HTR-8/SVneo (cell line): ENCODE measurements at places on chromosomes 16 and 17.

GRCh38 chr17:48240122-48240521, 132.6 kb downstream of the SNX11 start:
- DNase-seq, result no peak

GRCh38 chr16:85663891-85664321, 24.8 kb downstream of the GINS2 start:
- DNase-seq, result no peak

- DNase-seq, result no peak
Measured at GRCh38 chr17:17132746-17133145, 73.4 kb downstream of the PLD6 start.

GRCh38 chr16:56513972-56514371, 5.9 kb downstream of the BBS2 start:
- DNase-seq, result peak; percentile 48

- no peak for DNase-seq
Measured at GRCh38 chr16:62977876-62978275, 941.6 kb upstream of the CDH8 start.

DNA sequence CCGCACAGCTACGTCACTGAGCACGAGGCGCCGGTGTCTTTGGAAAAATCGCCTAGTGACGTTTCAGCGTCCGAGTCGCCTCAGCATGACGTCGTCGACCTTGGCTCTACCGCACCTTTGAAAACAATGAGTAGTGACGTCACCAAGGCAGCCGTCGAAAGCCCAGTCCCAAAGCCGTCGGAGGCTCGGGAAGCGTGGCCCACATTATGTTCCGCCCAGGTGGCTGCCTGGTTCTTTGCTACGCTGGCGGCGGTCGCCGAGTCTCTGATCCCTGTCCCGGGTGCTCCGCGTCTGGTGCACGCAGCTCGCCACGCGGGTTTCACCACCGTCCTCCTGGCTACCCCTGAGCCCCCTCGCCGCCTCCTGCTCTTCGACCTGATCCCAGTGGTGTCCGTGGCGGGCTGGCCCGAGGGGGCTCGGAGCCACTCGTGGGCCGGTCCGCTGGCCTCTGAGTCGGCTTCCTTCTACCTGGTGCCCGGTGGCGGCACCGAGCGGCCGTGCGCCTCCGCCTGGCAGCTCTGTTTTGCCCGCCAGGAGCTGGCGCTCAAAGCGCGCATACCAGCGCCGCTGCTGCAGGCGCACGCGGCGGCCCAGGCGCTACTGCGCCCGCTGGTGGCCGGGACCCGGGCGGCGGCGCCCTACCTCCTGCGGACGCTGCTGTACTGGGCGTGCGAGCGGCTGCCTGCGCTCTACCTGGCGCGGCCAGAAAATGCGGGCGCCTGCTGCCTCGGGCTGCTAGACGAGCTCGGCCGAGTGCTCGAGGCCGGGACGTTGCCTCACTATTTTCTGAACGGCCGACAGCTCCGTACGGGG, 1.5 kb downstream of the TMEM102 start:
- peak; percentile 76 for DNase-seq

DNA sequence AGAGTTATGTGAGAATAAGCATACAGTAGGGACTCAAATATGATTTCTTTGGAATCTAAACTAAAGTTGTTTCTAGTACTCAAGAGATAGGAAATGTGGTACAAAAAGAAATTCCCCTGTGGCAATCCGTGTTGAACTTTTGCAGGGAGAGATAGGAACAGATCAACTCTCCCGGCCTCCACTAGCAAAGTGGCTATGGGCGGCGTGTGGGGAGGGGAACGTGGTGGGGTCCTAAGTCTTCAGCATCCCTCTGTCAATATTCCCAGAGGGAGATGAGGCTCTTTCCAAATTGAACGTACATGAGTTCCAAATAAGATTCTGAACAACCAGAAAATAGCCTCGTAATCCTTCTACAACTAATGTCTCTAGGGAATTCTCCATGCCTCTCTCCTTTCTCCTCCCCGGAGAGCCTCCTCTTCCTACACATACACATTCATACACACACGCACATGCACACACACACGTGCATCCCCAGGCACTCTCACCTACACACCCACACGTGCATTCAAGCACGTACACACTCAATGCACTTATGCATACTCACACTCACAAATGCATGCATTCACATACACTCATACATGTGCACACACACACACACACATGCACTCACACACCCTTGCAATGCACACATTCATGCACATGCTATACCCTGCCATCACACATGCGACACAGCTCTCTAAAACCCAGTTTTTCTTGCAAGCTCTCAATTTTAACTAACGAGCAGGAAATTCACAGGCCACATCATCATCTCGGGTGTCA, 244.8 kb downstream of the MAF start:
- DNase-seq, result no peak

GRCh38 chr16:66858740-66859396, 14.7 kb downstream of the CA7 start:
- DNase-seq, result peak; percentile 51

DNA sequence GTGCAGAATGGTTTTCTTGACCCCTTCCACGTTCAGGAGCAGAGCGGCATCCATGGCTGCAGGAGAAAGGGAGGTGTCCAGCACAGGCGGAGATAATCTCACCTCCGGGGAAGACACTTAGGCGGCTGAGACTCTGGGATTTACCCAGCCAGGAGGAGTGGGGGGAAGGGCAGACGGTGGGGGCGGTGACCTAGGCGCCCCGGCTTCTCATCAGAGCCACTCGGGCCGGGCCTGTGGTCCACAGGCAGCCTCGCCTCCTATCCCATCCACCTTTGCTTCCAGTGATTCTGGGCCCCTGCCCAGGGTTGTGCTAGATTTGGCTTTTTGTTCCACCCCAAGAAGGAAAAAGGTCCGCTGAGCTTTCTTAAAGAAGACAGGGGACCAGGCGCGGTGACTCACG, at the start of gene AIPL1:
TSS of gene AIPL1 (minus strand) at position 71 of the 400 bp plus-strand sequence. CDS start at position 54, 17 bp downstream.
- no peak for DNase-seq

DNA sequence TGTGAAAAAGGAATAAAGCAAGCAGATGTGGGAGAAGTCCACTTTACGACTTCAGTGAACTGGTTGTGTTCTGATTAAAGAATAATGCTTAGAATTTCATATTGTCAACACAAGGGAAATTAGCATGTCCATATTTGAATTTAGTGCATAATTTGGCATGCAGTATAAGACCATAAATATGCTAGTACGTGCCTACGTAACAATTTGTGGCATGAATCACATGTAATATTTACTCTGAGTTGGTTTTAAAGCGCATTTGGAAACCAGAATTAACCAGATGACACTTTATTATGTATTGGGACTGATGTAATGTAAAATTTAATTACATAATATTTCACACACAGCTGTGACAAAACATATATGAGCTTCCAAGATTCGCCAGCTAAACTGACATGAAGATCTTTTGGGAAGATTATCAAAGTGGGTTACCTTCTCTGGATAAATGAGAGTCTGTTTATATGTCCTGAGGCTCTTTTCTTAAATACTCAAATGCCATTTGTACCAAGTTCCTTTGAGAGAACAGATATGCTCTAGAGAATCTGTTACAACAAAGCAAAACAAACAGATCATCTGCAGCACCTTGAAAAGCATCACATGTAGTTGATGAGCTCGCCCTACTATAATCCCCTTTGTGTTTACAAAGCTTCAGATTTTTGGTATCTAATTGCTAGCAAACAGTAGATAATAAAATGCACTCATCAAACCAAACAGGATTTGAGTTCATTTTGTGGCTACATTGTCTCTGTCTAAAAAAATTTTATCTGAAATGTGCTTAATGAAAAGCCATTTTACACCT, 1468.6 kb downstream of the CDH11 start:
- DNase-seq, result no peak

- no peak for DNase-seq
Measured at GRCh38 chr17:6184508-6184907, 114.3 kb downstream of the WSCD1 start.

- DNase-seq, result no peak
Measured at GRCh38 chr17:10735251-10735650, 5.4 kb upstream of the TMEM220 start.

GRCh38 chr17:6305613-6306360, 129.1 kb downstream of the AIPL1 start:
- no peak for DNase-seq

GRCh38 chr16:23293016-23293415, 9.1 kb upstream of the SCNN1B start:
- no peak for DNase-seq

GRCh38 chr17:59456923-59457615, 108.3 kb upstream of the DHX40 start:
- no peak for DNase-seq

DNA sequence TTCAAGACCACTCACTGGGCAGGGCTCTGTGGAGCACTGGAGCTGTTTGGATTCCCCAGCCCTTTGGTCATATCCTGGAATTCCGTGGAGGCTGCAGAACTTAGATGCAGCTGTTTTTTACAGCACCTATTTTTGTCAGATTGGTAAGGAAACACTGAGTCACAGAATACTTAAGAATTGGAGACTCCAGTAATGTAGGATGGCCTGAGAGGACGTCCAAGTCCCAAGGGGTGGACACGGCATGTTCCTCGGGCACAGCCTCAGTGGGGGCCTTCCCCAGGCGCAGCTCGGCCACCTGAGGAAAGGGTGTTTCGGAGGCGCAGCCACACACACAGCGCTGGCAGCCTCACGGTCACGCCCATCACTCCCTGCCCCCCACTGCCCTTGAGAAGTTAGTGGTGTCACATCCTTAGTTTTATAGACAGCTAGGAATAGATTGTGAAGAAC, 14.8 kb downstream of the PLD6 start:
- DNase-seq, result peak; percentile 74

DNA sequence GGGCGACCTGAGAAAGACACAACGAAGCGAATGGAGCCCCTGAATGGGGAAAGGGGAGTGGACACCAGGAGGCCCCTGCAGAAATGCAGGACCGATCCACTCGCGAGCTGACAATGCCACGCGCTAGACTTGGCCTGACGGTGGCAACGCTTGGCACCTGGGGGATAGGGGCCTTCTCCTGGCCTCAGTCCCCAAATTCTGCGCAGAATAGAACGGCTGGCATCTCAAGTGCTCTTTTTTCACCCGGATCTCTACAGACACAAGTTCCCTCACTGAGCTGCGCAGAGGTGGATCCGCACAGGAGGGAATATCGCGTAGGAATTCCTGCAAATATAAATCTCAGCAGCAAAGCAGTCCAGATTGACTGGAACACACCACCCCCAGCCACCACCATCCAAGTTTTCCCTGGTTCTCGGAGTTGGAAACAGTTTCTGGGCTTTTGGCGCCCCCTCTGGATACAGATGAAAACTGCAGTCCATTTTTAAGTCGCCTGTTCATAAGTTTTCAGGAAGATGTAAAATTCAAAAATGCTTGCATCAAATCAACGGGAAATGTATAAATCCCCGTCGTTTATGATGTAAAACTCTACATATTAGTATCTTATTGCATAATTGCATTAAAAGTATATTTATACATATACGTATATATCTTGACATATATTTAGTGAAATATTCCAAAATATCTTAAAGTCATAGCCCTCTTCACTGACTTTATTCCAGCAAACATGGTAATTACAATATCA, 2.3 kb upstream of the SOX9 start:
- DNase-seq, result peak; percentile 74

GRCh38 chr17:69972251-69972650, 102.8 kb upstream of the KCNJ16 start:
- DNase-seq, result no peak

GRCh38 chr16:8941718-8942344, 21.9 kb downstream of the USP7 start:
- no peak for DNase-seq

- no peak for DNase-seq
Measured at GRCh38 chr16:87984632-87985267, 33.5 kb downstream of the BANP start.

DNA sequence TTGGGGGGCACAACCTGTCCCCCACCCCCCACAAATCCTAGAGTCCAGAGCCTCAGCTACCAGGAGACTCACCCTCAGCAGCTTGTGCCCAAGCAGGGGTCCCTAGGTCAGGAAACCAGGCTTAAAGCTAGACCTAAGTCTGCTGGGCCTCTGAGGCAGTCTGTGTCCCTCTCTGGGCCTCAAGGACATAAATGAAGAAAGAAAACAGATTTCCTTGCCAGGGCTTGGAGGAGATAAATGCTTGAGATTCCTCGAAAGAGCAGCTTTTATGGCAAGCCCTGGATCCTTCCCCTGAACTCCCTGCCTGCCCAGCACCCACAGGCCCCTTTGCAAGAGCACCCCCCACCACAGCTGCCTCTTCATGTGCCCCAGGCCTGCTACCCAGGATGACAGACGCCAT, 3.3 kb downstream of the SRCIN1 start:
- DNase-seq, result no peak

- DNase-seq, result peak; percentile 28
Measured at GRCh38 chr17:48162946-48163506, 55.5 kb downstream of the SNX11 start.
